CD4-positive, CD25-positive, alpha-beta regulatory T cell (primary cell): ENCODE measurements at places on chromosomes 4 and X. TPM values are rescaled to one million over a fixed set of nuclear protein-coding genes. Genes with fewer than 3 reads are reported as not detected.

The VCX3A gene
- polyA plus RNA-seq: not detected

The PABPC4L gene
- not detected for polyA plus RNA-seq

The FAM47A gene
- polyA plus RNA-seq: not detected

The DUSP9 gene
- not detected for polyA plus RNA-seq

The HPF1 gene
- polyA plus RNA-seq: 48.1 TPM

The KLF3 gene
- 74.9 TPM for polyA plus RNA-seq

The HMX1 gene
- polyA plus RNA-seq: not detected

The EVC2 gene
- 0.85 TPM for polyA plus RNA-seq

The EGFL6 gene
- not detected for polyA plus RNA-seq

The FRMD7 gene
- polyA plus RNA-seq: not detected

The UCP1 gene
- not detected for polyA plus RNA-seq

The SPACA5 gene
- polyA plus RNA-seq: not detected

The F9 gene
- polyA plus RNA-seq: not detected

The TMEM156 gene
- 24.3 TPM for polyA plus RNA-seq

The NDNF gene
- not detected for polyA plus RNA-seq

The ERAS gene
- polyA plus RNA-seq: not detected

The POLA1 gene
- 4.9 TPM for polyA plus RNA-seq

The NHS gene
- not detected for polyA plus RNA-seq

The AMBN gene
- not detected for polyA plus RNA-seq

The ZFP42 gene
- polyA plus RNA-seq: not detected

The SORBS2 gene
- not detected for polyA plus RNA-seq

The AKAP14 gene
- polyA plus RNA-seq: not detected

The FHIP1A gene
- 0.10 TPM for polyA plus RNA-seq

The GUCY2F gene
- polyA plus RNA-seq: not detected

The PDS5A gene
- 25.2 TPM for polyA plus RNA-seq

The GNL3L gene
- 24.6 TPM for polyA plus RNA-seq

The PALLD gene
- 0.48 TPM for polyA plus RNA-seq

The DNAAF6 gene
- not detected for polyA plus RNA-seq

The RHOH gene
- polyA plus RNA-seq: 360 TPM

The SLC25A14 gene
- polyA plus RNA-seq: 8.7 TPM

The NPNT gene
- not detected for polyA plus RNA-seq

The CCSER1 gene
- not detected for polyA plus RNA-seq

The COL4A6 gene
- polyA plus RNA-seq: not detected

The EDA gene
- 0.45 TPM for polyA plus RNA-seq

The MAGEA4 gene
- not detected for polyA plus RNA-seq

The TBX22 gene
- polyA plus RNA-seq: not detected

The FGB gene
- polyA plus RNA-seq: not detected
